ENCODE measurements at places on chromosomes 2 and 18.
A peak's percentile ranks its signal among the peaks of the same experiment; 100 is the strongest.

GRCh38 chr2:130756053-130756873 is 923 bp downstream of the AMER3 start:
- DNase-seq = peak; percentile 59

DNA sequence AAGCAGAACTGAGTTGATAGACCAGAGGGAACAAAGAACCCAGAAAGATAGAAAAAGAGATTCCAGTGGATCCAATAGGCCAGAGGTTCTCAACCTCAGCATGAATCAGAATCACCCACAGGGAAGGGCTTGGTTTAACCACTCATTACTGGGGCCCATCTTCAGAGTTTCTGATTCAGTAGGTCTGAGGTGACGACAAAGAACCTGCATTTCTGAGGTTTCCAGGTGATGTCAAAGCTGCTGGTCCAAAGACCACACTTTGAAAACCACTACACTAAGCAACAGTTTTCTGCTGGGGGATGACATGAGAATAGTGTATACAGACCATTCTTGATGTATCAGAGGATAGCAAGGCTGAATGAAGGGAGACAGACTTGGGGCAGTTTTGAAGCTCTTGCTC is 296.9 kb upstream of the STON1 start:
- DNase-seq = no peak

GRCh38 chr2:188824125-188824524 is 150.0 kb upstream of the COL3A1 start:
- DNase-seq = no peak

DNA sequence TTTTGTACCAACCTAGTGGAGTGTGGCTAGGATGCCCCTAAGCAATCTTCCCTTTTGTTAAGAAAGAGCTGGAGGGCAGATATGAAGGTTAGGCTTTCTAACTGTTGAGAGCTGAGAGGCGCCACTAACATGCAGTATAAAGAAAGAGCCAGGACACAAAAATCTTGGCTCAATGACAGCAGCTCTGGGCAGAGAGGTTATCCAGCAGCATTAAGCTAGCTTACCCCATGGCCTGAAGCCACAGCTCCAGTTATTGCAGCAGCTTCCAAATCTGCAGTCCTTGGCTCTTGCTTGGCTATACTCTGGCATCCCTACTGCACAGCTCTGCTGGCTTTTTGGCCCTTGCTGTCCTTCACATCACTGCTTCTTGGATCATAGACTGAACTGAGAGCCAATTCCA is 213.4 kb downstream of the GPD2 start:
- DNase-seq = peak; percentile 61
